ENCODE measurements at places on chromosomes 11 and 22.

DNA sequence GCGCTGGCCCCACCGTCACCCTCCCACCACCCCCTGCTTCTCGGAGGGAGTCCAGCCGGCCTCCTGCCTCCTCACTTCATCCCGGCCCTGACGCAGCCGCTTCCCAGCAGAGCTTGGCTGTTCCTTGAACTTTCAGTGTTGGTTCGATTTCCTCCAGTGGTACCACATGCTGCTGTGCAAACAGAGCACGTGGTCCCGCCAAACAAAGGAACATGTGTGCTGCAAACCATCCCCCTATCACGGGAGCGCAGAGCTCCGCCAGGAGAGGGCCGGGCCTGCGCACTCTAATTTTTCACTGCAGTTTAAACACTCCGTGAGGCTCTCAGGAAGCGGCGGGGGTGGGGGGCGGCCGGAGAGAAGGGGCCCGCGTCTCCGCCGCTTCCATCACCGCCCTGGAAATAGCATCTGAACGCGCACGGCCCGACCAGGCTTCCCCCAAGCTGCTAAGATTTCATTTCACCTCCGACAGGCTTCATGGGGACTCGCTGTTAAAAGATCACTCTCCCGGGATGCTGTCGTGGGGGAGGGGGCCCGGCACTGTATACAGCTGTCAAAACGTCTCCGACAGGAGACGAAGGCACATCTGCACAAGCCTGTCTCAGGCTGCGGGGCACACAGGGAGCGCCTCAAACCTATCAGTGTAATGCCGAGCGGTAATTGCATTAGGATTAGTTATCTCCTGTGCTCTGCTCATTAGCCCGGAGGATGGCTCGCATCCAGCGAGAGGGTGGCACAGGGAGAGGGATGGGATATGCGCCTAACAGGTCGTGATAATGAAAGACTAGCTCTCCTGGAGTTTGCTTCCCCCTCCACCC, 269.9 kb upstream of the SORL1-AS1 start:
- DNase-seq: no peak

- peak; percentile 51 for DNase-seq
Measured at GRCh38 chr11:74749127-74749964, 697 bp downstream of the RNF169 start.

DNA sequence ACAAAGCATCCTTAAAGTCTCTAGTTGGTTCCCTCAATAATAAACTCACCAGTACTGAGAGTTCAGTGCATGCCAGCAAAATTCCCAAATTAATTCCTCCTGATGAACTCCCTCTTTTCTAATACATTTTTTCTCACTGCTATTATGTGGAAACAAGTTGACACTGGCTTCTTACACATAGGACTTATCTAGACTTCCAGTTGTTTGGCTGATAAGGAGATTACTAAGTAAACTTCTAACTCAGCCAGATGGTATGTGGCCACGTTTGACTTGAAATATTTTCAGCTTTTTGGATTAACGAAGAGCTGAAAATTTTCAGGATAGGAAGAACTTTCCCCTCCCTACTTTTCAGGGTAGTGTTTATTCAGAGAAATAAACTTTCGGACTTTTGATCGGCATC, 1154.2 kb upstream of the TENM4 start:
- DNase-seq: no peak

DNA sequence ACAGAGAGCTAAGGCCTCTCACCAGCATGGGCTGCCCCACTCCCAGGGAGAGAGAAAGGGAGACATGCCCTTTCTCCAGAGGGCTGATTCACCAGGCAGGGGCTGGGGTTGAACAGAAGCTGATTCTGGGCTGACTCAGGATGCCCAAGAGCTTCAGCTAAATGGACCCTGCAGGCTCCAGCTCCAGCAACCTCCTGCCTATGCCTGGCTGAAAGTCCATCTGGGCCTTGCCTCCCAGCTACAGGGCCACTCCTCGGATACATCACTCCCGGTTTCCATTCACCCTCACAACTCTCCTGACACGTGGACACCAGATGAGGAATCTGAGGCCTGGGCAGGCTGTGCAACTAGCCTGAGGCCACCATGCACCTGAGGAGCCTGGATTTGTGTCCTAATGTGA, 215.5 kb downstream of the BUD13 start:
- no peak for DNase-seq

All from CD4-positive, alpha-beta T cell treated with Interleukin-1 beta for 1 hour (primary cell).